ENCODE measurements at places on chromosomes 7 and 10. TPM values are rescaled to one million over a fixed set of nuclear protein-coding genes. Genes with fewer than 3 reads are reported as not detected.

The ARHGEF5 gene
- total RNA-seq, result 14.5 TPM

The TTYH3 gene
- total RNA-seq, result 58.9 TPM

The CCDC146 gene
- 8.9 TPM for total RNA-seq

The GNAI1 gene
- total RNA-seq, result 20.7 TPM

The SLC26A5 gene
- 0.78 TPM for total RNA-seq

The ABI1 gene
- total RNA-seq, result 60.3 TPM

The IFIT1 gene
- total RNA-seq, result 13.2 TPM

The OR2A5 gene
- not detected for total RNA-seq

The C10orf62 gene
- 0.42 TPM for total RNA-seq
